ENCODE measurements at places on chromosomes 11 and 22.

DNA sequence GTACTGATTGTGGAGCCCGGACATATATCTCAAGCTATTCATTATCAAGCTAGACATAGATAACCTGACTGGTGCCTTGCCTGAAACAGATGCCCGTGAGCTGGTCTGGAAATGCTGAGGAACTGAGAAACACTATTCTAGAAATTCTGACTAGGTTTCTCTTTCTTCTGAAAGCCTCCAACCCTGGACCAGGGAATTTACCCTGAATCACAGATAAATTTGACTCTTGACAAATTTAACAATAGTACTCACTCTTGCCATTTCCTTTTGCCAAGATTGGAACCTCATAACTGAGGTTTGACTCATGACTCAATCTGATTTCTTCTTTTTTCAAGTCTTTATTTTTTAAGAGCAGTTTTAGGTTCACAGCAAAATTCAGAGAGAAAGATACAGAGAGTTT lies 189.6 kb upstream of the SYN3 start:
- no peak for DNase-seq

GRCh38 chr22:40602231-40602630 lies 34.3 kb downstream of the MRTFA start:
- DNase-seq = no peak

- DNase-seq = no peak
These were observed 21.1 kb downstream of the RTN4R start for GRCh38 chr22:20247010-20247505.

GRCh38 chr22:37243402-37244113 lies 511 bp downstream of the RAC2 start:
- no peak for DNase-seq

DNA sequence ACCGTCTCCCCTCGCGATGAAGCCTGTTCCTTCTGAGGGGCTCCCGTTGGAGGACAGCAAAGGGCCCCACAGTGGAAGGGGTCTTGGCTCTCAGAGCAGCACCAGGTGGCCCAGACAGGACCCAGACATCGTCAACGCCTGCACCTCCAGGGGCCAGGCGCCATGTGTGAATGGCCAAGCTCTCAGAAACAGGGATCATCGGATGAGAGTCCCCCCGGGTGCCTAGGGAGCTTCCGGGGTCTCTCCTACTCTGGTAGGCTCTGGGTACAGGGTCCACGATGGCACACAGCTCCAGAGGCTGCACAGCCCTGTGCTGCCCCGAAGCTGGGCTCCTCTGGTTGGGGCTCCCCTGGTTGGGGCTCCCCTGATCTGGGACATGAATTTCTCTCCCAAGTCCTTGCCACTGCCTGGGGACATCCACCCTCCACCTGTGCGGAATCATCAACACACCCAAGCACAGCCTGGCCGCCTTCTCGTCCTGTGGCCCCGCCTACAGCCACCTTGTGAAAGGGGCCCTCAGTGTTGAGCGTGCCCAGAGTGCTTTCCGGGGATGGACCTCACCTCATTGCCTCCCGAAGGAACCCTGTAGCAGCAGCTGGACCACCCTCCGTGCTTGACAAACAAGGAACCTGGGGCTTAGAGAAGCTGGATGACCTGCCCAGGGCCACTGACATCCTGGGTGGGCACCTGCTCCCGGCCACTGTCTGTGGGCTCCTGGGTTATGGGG lies 929.0 kb downstream of the BRD1 start:
- DNase-seq = no peak

GRCh38 chr11:6253197-6253596 lies 6.4 kb upstream of the CCKBR start:
- no peak for DNase-seq

DNA sequence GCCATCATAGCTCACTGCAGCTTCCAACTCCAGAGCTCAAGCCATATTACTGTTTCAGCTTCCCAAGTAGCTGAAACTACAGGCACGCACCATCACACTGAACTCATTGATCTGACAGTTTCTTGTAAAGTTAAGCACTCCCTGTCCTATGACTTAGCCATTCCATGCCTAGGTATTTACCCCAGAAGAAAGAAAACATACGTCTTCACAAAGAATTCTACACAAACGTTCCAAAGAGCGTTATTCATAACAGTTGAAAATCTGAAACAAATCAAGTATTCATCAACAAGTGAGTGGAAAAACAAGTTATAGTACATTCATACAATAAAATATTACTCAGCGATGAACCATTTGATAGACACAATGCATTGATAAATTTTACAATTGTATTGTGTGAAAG lies 7.8 kb upstream of the NLRP10 start:
- DNase-seq = no peak

- no peak for DNase-seq
These were observed 109.3 kb upstream of the TBCEL start for GRCh38 chr11:120914601-120915000.

- no peak for DNase-seq
These were observed 35.7 kb downstream of the CLMP start for GRCh38 chr11:123159183-123159857.

DNA sequence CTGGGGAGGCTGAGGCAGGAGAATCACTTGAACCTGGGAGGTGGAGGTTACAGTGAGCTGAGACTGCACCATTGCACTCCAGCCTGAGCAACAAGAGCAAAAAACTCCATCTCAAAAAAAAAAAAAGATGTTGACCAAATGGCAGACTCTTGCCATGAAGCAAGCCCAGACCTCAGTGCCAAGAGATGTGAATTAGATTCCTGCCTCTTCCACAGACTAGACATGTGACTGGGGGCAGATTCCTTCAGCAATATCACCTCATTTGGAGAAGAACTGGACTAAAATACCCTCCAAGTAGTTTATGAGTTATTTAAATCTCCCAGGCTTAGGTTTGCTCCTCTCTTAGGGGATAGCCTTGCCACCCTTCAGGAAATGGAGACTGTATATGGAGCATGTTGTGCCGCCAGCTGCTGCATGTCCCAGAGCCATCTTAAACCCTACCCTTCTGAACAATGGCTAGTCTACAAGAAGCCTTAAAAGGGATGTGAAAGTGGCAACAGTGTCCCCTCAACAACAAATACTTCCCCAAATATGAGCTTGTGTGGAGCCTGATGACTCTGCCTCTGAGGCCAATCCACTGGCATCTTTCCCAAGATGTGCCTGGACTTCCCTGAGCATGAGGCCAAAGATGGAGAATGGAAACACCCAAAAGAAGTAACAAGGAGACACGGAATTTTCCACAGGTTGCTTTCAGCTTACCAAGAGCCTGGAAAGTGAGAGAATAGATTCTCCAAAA lies 763 bp upstream of the MS4A7 start:
- DNase-seq = no peak

GRCh38 chr22:38312261-38312800 lies 4.9 kb downstream of the CSNK1E start:
- no peak for DNase-seq

DNA sequence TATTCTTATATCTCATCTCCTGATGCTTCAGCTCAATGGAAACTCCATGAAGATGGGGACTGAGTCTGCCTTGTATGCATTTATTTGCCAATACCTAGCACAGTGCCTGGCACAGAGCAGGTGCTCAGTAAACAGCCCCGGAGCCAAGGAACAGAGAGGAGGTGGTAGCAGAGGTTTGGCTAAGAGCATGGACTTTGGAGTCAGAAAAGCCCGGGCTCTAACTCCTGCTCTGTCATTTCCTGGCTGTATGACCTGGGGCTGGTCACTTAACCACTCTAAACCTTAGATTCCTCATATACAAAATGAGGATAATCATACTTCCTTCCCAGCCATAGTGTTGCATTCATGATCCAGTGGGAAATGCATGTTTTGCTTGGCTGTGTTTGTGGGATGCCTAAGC lies 36.6 kb downstream of the TP53I11 start:
- no peak for DNase-seq

- DNase-seq = no peak
These were observed 169.3 kb upstream of the E2F8 start for GRCh38 chr11:19410032-19410431.

DNA sequence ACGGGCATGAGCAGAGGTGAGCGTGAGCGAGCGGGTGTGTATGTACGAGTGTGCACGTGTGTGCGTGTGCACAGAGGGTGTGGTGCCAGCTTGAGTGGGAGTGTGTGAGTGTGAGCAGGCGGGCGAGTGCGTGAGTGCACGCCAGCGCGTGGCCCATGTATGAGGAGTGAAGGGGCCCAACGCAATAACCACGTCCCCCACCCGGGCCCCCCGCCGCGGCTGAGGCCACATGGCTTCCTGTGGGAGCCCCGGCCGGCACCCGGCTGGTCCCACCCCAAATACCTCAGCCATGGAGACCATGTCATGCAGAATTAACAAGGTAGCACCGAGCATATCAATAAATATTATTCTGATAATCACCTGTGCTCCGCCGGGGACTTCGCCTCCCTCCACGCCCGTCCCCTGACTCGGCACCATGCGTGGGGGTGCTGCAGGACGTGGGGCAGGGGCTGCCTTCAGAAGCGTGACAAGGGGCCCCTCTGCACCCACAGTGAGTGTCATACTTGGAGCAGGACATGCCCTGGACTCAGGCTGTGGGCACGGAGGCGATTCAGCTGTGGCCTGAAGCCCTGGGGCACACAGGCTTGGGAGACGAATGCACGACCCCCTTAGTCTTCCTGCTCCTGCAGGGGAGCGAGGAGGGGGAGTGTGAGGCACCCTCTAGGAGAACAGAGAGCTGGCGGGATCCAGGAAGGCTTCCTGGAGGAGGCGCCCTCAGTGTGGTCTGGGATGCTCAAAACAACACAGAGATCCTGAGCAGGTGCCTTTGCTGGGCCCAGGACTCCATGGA lies 5.6 kb upstream of the TRABD start:
- no peak for DNase-seq

GRCh38 chr11:2466869-2467694 lies 22.3 kb downstream of the KCNQ1 start:
- DNase-seq = no peak

- peak; percentile 62 for DNase-seq
These were observed 6.7 kb upstream of the BRSK2 start for GRCh38 chr11:1382831-1383607.

DNA sequence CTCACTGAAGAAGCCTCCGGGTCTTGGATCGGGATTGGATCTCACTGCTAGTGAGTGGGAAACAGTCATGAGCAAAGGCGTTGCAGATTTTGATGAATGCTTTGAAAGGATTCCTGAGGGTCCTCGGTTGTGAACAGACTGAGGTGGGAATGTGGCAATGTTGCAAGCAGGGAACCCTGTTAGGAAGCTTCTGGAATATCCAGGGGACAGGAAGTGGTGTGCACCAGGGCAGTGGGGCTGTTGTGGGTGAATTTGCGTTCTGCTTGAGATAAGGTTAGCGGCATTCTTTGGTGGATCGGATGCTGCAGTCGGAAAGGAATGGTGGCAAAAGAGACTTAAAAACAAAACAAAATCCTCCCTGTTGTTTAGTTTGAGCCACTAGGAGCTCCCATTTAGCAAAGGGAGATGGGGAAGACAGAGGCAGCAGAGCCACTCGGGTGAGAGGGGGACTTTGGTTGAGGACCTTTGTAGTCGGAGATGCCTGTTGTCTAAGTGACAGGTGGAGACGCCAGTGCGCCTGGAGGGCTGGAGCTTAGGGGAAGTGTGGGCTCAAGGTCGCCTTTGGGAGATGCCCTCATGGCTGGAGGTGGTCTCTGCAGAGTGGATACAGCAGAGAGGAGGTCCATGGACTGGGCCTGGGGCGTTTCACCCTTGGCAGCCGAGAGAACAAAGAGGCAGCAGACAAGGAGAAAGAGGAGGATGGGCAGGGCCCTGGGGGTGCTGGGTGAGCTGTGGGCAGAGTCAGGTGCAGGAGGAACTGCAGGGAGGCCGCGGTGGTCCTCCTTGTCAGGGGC lies 37.6 kb downstream of the CSF2RB start:
- no peak for DNase-seq

- DNase-seq = no peak
These were observed 197.9 kb downstream of the TTC28 start for GRCh38 chr22:28481725-28482124.

GRCh38 chr22:29105468-29105867 lies 32.6 kb downstream of the KREMEN1 start:
- DNase-seq = no peak

GRCh38 chr22:47043835-47044721 lies 281.6 kb downstream of the TBC1D22A start:
- peak; percentile 64 for DNase-seq

GRCh38 chr11:130071211-130071712 lies 1.6 kb downstream of the APLP2 start:
- DNase-seq = peak; percentile 45

DNA sequence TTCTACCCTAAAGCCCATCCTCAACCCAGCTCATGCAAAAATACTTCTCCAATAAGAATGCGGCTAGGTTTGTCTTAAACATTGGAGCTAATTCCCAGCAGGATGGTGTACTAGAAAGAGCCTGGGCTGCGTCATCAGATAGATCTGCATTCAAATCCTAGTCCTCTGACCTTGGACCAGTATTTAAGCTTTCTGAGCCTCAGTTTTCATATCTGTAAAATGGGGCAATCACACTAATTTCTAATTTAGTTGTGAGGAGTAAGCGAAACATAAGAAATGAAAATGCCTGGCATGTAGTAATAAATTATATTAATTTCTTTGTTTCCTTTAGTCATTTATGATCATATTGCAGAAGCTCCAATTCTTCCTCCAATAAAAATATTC lies 32.2 kb upstream of the ACCSL start:
- no peak for DNase-seq

DNA sequence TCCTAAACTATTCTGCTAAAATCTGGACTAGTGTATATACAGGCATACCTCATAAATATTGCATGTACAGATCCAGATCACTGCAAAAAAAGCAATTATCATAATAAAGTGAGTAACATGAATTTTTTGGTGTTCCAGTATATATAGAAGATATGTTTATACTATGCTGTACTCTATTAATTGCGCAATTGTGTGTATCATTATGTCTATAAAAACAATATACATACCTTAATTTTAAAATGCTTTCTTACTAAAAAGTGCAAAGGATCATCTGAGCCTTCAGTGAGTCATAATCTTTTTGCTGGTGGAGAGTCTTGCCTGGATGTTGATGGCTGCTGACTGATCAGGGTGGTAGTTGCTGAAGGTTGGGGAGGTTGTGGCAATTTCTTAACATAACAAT lies 35.4 kb upstream of the CEP295 start:
- DNase-seq = no peak

- no peak for DNase-seq
These were observed 53.4 kb downstream of the FAM181B start for GRCh38 chr11:82680252-82680651.

- DNase-seq = no peak
These were observed 66.8 kb upstream of the NTM start for GRCh38 chr11:131303611-131304119.

GRCh38 chr11:47229161-47229560 lies 14.4 kb downstream of the DDB2 start:
- DNase-seq = no peak

- DNase-seq = no peak
These were observed 4.4 kb downstream of the BCR start for GRCh38 chr22:23184764-23185113.

- no peak for DNase-seq
These were observed 90.6 kb downstream of the DSCAML1 start for GRCh38 chr11:117706322-117706814.

All from right kidney (tissue), 9 donors.